Endodermal cell (in vitro differentiated cells): ENCODE measurements at places on chromosomes 2 and 18. TPM values are rescaled to one million over a fixed set of nuclear protein-coding genes. Genes with fewer than 3 reads are reported as not detected.

GRCh38 chr2:84768840-84769239, 112.0 kb downstream of the TRABD2A start:
- DNase-seq = no peak

HEATR5B gene
- 22.7 to 27.0 TPM (median 24.1 TPM) in 3 replicates for total RNA-seq

DNA sequence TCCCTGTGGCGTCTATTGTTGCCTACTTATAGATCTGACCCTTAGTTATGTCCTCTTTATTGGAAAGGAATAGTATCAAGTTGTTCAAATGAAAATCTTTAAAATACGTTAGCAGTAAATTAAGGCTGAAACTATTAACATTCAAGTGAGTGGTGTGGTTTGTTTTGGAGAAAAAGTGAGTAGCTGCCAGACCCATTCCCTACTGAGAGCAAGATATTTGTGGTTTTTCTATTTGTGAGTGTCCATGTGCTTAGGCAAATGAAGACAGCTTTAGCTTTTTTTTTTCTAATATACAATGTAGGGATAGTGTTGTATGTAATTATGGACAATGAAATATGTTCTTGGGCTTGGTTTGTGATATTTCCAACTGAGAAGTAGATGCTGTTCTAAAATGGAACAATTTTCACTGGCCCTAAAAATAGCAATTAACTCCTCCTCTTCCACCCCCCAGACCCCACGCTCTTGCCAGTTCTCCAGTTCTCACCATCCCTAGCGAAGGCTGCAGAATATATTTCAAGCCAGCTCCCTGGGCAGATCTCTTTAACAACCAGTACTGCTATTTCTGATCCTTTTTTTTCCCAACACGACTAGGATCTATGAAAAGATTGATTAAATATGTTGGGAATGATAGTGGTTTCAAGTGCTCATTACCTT, 83.1 kb downstream of the CCDC85A start:
- DNase-seq = no peak

AGXT gene
- 0.18 and 0.31 TPM in 2 replicates for total RNA-seq

PLB1 gene
- 0.38 to 0.82 TPM (median 0.42 TPM) in 3 replicates for total RNA-seq
